ENCODE measurements at places on chromosomes 2 and 18. TPM values are rescaled to one million over a fixed set of nuclear protein-coding genes. Genes with fewer than 3 reads are reported as not detected.

SLC9A2 gene
- total RNA-seq: not detected

LIPG gene
- 5.1 TPM for total RNA-seq

SERPINB11 gene
- 12.8 TPM for total RNA-seq

FAM228A gene
- total RNA-seq: 0.17 TPM

DNA sequence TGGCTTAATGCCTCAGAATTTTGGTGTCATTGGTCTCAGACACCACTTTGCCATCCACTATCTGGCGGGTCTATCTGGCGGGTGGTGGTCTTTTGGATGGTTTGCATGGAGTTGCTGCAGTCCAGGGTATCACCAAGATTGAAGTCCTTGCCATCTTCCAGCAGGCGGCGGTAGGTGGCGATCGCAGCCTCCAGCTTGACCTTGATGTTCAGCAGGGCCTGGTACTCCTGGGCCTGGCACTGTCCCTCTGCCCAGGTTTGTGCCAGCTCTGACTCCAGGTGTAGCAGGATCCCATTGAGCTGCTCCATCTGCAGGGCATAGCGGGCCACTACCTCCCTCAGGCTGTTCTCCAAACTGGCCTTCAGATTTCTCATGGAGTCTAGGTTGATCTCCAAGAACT lies 188.2 kb downstream of the MEMO1 start:
- no peak overlapping the region for H3K27ac ChIP-seq
- no peak overlapping the region for H3K4me3 ChIP-seq
- no peaks in the 10 kb centered on the region for H3K36me3 ChIP-seq
- no peak for DNase-seq
- no peaks in the 10 kb centered on the region for H3K4me1 ChIP-seq

All from upper lobe of left lung (tissue), 6 donors.